Activated CD4-positive, alpha-beta T cell treated with anti-CD3 and anti-CD28 coated beads for 24 hours (primary cell): ENCODE measurements at places on chromosomes 7 and 10.
A peak's percentile ranks its signal among the peaks of the same experiment; 100 is the strongest.

GRCh38 chr10:126533644-126534043 is 136.8 kb downstream of the C10orf90 start:
- no peak for DNase-seq

GRCh38 chr10:49207936-49208487 is 19.8 kb upstream of the TMEM273 start:
- no peak for DNase-seq

- DNase-seq, result no peak
These were observed 50.0 kb downstream of the LYZL2 start for GRCh38 chr10:30579574-30579973.

DNA sequence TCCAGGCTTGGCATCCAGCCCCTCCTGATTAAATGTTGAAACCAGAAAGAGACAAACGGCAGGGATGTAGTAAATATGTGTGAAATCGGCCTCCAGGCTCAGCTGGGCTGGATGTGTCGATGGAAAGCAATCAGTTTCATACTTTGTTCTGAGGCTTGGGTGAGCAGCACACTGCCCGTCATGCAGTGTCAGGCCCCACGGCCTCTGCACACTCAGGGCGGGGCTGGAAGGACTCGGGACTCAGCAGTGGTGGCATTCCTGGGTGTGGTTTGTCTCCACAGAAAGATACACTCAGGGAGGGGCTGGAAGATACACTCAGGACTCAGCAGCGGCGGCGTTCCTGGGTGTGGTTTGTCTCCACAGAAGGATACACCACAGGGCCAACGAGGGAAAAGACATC is 22.0 kb downstream of the ADGRA1 start:
- DNase-seq, result no peak

GRCh38 chr7:128041203-128041602 is 10.0 kb upstream of the LRRC4 start:
- DNase-seq, result no peak

DNA sequence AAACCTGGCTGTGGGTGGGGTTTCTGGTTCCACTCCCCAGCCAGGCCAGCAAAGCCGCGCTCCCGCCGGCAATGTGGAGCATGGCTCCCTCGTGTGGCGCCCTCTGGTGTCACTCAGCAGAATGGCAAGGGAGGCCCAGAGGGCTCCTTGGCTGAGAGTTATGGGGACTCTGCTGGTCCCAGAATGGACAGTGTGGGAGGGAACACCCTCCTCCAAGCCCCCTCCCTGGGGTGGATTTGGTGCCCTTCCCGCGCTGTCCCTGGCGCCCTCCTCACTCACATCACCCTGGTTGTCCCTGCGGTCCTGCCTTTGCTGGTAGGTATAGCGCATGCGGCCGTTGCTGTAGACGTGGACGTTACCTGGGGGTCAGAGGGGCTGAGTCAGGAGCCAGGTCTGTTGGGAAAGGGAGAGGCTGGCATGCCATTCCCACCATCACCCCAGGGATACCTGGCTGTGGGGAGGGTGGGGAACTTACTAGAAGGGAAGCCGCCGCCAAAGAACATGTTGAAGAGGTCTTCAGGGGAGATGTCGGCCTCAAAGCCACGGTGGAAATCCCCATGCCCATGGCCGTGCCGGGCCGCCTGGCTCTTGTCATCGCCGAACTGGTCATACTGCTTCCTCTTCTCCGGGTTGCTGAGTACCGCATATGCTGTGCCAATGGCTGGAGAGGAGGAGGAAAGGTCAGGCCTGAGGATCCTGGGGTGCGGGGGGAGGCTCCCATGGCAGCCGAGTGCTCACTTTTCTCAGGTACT is 14.0 kb downstream of the DNAJB12 start:
- DNase-seq, result peak; percentile 66

GRCh38 chr7:111678281-111678680 is 116.0 kb upstream of the IMMP2L start:
- no peak for DNase-seq

GRCh38 chr10:119575991-119576390 is 20.8 kb downstream of the TIAL1 start:
- no peak for DNase-seq

- DNase-seq, result no peak
These were observed 12.1 kb upstream of the NPFFR1 start for GRCh38 chr10:70295926-70296325.

- no peak for DNase-seq
These were observed 1.3 kb downstream of the SERPINE1 start for GRCh38 chr7:101128040-101128834.

DNA sequence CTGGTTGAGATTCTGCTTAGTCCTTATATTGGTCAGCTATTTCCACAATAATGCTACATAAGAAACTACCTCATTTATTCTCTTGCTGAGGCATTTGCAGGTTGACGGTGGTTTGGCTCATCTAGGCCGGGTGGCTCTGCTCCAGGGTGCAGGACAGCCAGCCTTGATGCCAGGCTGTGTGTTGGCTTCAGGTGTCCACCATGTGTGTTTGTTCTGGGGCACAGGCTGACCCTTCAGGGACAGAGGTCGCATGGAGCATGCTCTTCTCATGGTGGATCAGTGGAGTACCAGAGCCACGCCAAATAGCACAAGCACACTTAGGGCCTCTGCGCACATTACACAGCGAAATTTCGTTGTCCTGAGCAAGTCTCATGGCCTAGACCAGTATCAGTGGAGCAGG is 249.9 kb downstream of the LRMDA start:
- no peak for DNase-seq

DNA sequence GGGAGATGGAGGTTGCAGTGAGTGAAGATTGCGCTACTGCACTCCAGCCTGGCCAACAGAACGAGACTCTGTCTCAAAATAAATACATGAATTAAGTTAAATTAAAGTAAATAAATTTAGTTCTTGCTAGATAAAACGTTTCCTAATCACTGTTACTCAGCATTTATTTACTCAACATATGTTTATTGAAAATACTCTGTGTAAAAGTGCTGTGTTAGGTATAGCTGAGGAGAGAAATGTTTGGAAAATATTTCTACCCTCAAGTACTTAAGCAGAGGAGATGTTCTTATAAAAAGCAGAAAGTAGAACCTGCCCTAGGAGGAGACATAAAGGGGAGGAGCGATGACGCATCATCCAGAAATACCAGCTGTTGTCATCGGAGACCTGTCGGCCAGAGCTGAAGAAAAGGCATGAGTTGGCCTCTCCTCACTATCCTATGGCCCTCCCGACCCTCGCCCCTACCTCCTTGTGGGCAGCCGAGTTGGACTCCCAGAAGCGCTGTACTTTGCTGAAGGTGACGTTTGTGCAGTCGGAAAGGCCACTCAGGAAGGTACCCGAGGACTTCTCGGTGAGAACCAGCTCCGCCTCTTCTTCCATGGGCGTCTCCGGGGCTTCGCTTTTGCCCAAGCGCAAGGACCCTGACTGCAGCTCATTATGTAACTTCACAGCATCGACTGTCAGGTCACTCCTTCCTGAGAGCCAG is 1.1 kb downstream of the RRP12 start:
- no peak for DNase-seq

GRCh38 chr7:96184783-96185182 is 137.1 kb downstream of the SLC25A13 start:
- DNase-seq, result no peak

DNA sequence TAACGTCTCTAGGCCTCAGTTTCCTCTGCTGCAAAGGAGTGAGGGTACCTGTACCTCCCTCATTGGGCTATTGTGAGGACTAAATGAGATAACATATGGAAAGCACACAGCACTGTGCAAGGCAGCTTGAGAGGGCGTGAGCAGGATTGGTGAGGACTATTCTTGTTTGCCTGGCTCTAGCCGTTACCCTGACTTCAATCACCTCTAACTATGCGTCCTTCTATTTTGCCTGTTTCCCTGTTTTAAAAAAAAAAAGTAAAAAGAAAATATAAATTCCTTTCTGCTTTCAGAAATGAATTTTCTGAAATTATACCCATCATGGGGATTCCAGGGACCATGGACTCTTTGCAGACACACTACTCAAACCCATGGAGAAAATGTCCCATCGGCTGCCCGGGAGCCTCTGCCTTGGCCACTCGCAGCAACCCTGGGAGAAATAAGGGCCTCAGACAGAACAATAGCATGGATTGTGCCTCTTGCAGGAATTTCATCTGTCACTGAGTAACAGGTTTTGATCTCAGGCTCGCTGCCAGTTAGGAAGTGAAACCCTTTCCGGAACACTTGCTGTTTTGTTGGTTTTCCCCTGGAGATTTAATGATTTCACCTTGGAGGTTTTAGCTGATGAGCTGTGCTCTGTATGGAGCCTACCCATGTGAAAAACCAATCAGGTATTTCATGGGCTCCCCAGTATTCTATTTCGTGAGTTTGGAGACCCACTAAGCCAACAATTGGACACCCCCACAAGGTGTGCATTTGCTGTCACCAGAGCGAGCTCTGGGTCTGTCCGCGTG is 55.6 kb downstream of the STEAP1B start:
- DNase-seq, result no peak

- DNase-seq, result no peak
These were observed 134.1 kb downstream of the SPAG6 start for GRCh38 chr10:22479419-22479818.

- no peak for DNase-seq
These were observed 293.2 kb upstream of the HABP2 start for GRCh38 chr10:113259576-113260226.
